ENCODE measurements at places on chromosomes 12 and 14.

GRCh38 chr14:95523051-95523814 lies 6.8 kb upstream of the SYNE3 start:
- peaks cover 44% of the 10 kb centered on the region for H3K4me1 ChIP-seq
- no peaks in the 10 kb centered on the region for H3K36me3 ChIP-seq
- no peak overlapping the region for H3K27ac ChIP-seq
- H3K27me3 ChIP-seq = no peaks in the 10 kb centered on the region
- no peak for DNase-seq
- H3K4me3 ChIP-seq = no peak overlapping the region

DNA sequence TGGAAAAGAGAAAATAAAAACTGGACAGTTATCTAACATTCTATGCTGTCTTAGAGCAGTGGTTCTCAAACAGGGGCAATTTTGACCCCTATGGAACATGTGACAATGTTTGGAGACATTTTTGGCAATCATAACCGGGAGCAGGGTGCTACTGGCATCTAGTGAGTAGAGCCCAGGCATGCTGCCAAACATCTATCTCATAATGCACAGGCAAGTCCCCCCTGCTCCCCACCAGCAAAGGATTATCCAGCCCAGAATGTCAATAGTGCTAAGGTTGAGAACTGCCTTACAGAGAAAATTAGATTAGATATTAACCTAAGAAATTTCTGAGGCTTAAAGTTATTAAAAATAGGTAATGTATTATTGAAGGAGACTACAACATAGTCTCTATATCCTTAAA lies 22.9 kb upstream of the CATSPERB start:
- DNase-seq = no peak
- H3K4me1 ChIP-seq = no peaks in the 10 kb centered on the region
- no peaks in the 10 kb centered on the region for H3K36me3 ChIP-seq
- no peaks in the 10 kb centered on the region for H3K27me3 ChIP-seq

GRCh38 chr14:49971156-49972130 lies 78.6 kb downstream of the ARF6 start:
- H3K27ac ChIP-seq = peak overlapping the region; percentile 16
- no peak for DNase-seq
- H3K36me3 ChIP-seq = no peaks in the 10 kb centered on the region
- no peak overlapping the region for H3K4me3 ChIP-seq

- H3K4me1 ChIP-seq = no peaks in the 10 kb centered on the region
- H3K36me3 ChIP-seq = no peaks in the 10 kb centered on the region
- H3K27ac ChIP-seq = no peak overlapping the region
Observed at GRCh38 chr12:19800884-19801283, 361.6 kb downstream of the AEBP2 start.
